ENCODE measurements at places on chromosomes 4 and X. TPM values are rescaled to one million over a fixed set of nuclear protein-coding genes. Genes with fewer than 3 reads are reported as not detected.

Gene MRFAP1L1
- 117 TPM for polyA plus RNA-seq

GRCh38 chr4:100146756-100147155, 43.5 kb downstream of the DDIT4L start:
- no peak for DNase-seq

DNA sequence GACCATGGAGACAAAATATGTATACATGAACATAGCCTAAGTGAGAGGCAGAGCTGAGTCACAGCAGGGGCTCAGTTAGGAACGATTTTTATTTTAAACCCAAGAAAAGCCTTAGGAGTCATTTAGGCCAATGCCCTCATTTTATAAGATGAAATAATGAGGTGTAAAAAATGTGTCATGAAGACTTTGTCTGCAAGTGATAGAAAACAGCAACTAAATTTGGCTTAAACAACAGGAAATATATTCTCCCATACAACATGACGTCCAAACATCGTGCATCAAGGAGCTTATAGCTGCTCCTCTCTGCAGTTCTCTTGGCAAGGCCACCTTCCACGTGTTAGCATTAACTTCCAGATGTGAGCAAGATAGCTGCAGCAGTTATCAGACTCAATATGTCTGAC, 16.8 kb downstream of the SCFD2 start:
- peak; percentile 88 for DNase-seq

GRCh38 chr4:85491527-85491926, 16.6 kb downstream of the ARHGAP24 start:
- no peak for DNase-seq

DNA sequence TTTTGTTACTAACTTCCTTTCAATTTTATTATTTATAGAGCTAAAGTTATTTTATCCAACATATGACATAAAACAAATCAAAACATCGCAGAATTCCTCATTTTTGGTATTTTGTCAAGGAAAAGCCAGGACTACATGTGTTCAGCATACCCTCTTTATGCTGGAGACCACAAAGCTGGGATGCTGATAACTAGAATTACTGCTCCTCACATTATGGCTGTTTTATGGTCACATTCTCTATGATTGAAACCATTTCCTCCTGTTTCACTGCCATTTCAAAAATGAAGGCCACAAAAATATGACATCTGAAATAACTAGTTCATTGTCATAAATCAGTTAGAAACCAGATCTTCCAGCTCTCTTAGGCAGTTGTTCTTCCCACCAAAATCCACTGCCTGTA, 41.7 kb downstream of the KLHL34 start:
- no peak for DNase-seq
